ENCODE measurements at places on chromosomes 4 and X.

DNA sequence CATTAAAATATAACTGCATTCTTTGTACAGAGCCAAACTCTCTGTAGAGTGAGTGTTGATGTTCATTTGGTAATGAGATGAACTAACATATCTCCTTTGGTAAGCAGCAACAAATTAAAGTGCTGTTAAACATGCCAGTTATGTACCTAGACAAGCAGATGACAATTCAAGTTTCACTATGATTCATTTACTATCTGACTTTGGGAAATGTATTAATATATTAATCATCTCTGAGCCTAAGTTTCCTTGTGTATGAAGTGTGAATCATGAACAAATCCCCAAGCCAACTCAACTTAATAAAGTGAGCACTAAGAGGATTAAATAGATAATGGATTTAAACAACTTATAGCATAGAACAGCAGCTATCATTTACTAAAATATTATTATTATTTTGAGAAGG is 1044.2 kb downstream of the GLUD2 start:
- no peak for DNase-seq

- no peak for DNase-seq
These were observed 444.7 kb upstream of the RPS6KA3 start for GRCh38 chrX:20711366-20711765.

GRCh38 chr4:56048702-56049431 is 100.1 kb downstream of the CEP135 start:
- no peak for DNase-seq

- DNase-seq = no peak
These were observed 86.3 kb upstream of the ADRA2C start for GRCh38 chr4:3679851-3680311.

GRCh38 chrX:43741843-43742573 is 85.9 kb downstream of the MAOA start:
- DNase-seq = no peak

GRCh38 chrX:33415459-33415858 is 204.1 kb upstream of the DMD start:
- no peak for DNase-seq

- no peak for DNase-seq
These were observed 391.8 kb upstream of the EPHA5 start for GRCh38 chr4:66062044-66062443.

- no peak for DNase-seq
These were observed 203.4 kb upstream of the FAT4 start for GRCh38 chr4:125111323-125111722.

DNA sequence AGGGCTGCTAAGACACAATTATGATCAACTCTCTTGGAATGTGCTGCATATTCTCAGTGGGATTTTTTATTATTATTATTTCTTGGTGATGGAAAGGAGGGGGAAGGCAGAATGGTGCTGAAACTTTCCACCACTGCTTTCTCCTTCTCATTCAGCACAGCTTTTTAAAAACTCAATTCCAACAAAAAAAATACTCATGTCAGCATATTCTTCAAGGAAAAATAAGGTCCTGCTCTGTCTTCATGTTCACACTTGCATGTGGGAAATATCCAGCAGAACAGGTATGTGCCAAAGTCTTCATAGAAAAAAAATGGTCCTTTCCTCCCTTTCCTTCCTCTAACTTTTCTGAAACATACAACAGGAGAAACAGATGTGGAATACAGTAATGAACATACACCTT is 144.0 kb upstream of the ADAMTS3 start:
- DNase-seq = no peak

GRCh38 chr4:6839579-6839978 is 57.1 kb downstream of the KIAA0232 start:
- DNase-seq = no peak

DNA sequence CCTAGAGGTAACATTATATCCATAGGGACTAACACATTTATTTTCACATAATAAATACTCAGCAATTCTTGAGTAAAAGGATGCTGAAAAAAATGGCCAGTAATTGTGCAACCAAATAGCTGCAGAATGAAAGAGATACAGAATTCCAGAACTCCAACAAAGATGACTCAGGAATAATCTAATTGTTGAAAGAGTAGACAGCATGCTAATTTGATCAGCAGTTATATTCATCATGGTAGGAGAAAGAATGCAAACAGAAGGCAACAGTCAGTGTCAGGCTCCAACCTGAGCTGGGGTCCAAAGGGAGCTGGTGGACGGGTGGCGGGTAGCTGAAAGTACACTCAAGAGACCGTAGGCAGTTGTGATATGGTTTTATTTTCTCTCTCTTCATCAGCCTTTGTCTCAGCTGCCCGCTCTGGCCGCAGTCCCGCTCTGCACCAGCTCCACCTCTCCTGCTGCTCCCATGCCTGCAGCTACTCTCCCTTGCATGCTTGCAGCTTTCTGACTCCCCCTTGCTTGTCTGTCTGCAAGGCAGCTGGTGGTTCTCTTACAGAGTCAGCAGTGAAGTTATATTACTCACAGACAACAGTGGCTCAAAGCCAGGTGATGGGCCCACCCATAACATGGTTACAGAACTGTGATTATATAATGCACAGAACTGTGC is 1150.1 kb downstream of the STIM2 start:
- DNase-seq = no peak

- peak; percentile 54 for DNase-seq
These were observed 72.2 kb upstream of the RBPJ start for GRCh38 chr4:26248647-26249046.

DNA sequence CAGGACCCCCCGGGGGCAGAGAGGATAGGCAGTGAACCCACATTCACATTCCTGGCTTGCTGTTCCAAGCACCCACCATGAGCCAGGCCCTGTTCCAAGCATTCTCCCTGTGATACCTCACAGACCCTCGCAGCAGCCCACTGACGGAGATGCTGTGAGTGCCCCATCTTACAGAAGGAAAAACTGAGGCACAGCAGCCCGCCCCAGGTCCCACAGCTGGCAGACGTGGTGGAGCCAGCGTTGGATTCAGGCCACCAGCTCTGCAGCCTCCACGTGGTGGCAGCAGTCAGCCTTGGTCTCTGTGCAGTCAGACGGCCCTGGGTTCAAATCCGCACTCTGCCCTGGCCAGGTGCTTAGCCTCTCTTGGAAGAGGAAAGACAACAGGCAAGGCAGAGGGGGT is 16.8 kb downstream of the MAN2B2 start:
- DNase-seq = no peak

DNA sequence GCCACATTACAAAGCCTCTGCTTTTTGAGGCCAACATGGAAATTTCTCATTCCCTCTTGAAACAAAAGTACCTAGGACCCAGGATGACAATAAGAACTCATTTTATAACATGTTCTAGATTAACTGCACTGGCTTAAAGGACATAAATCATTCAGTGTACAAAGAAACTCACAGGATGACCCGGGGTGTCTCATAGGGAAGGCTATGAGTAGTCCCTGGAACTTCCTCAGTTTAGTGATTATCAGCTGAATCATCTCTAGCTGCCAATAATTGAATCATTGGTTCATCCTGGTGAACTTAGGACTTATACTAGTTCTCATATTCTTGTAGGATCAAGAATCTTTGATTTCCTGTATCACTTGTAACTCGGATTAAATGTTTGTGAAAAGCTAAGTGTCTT is 95.8 kb upstream of the WDR1 start:
- no peak for DNase-seq

GRCh38 chrX:68992821-68993397 is 164.1 kb downstream of the EFNB1 start:
- no peak for DNase-seq

DNA sequence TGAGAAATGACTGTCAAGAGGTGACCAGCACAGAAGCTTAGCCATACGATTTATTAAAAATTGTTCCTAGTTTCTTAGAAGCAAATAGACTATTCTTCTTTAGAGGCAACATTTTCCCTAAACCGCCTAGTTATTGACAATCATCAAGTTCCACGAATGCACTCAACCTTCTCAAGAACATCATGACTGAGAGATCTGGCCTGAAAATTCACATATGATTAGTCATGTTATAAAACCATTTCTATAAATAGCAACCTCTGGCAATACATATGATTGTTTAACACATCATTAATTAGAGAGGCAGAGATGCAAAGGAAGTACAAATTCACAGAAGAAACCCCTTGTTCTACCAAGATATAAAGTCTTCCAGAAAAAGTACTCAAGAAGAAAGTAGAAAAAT is 6.7 kb downstream of the NUP62CL start:
- no peak for DNase-seq

DNA sequence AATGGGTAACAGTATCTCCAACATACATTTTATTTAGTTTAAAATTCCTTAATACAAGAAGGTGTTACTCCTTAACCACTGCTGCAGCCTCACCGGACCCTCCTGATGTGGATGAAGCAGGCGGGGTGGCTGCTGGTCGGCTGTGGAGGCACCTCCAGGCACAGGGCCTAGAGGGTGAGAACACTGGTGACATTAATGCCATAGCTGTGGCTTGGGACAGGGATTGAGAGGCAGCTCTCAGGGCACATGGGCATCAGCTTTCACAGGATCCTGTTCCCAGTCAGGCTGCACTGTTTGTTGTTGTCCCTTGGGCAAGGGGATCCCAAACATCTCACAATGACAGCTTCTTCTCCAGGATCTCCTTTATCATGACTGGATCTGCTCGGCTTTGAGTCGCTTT is 90.0 kb downstream of the GATB start:
- no peak for DNase-seq

GRCh38 chr4:252065-252601 is 53.1 kb downstream of the ZNF732 start:
- no peak for DNase-seq

GRCh38 chr4:3209551-3210325 is 39.2 kb upstream of the MSANTD1 start:
- no peak for DNase-seq

GRCh38 chr4:88196013-88196365 is 37.5 kb upstream of the ABCG2 start:
- DNase-seq = no peak

- DNase-seq = no peak
These were observed 9.5 kb downstream of the EPGN start for GRCh38 chr4:74317616-74318246.

DNA sequence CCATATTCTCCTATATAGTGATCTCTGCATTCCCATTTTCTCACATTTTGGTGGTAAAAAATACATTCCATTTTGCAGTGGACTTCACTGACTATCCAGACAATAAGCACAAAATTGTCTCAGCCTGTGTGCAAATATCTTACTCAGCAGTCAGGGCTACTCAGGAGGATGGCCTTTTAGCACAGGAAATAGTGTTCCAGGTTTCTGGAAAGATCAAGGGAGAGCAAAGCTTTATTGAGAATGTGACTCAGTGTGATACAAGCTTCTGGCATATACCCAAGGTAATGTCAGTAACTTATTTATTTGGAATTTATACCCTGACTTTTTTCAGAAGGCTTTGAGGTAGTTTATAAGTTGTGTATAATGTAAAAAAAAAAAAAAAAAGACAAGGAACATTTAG is 233.4 kb downstream of the TEX13A start:
- no peak for DNase-seq

GRCh38 chr4:121669163-121669550 is 27.6 kb downstream of the ANXA5 start:
- peak; percentile 52 for DNase-seq
